ENCODE measurements at places on chromosomes 2 and 18.
A peak's percentile ranks its signal among the peaks of the same experiment; 100 is the strongest.

GRCh38 chr2:178457390-178457886 is 6.3 kb downstream of the PJVK start:
- H3K4me3 ChIP-seq: no peak overlapping the region
- H3K4me1 ChIP-seq: no peaks in the 10 kb centered on the region
- H3K27ac ChIP-seq: no peak overlapping the region
- no peak for DNase-seq

GRCh38 chr2:240129731-240130392 is 6.2 kb downstream of the COPS9 start:
- no peaks in the 10 kb centered on the region for H3K4me1 ChIP-seq
- DNase-seq: peak; percentile 31
- no peak overlapping the region for H3K4me3 ChIP-seq
- peaks cover 68% of the 10 kb centered on the region for H3K36me3 ChIP-seq
- H3K27me3 ChIP-seq: no peaks in the 10 kb centered on the region

DNA sequence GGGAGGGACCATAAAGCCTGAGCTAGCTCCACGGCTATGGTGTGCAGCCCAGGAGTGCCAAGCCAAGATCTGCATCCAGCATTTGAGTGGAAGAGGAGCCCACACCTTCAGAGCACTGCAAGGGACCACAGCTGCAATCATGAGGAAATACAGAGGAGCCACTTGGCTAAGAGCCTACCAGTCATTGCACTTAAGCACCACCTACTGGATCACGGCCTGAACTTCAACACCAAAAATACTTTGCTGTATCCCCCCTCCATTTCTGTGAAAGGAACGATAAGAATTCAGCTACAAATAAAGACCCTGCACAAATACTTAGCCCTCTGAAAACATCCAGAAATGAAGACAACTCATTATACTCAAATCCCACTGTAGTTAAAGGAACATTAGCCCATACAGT is 545.3 kb downstream of the TSN start:
- no peaks in the 10 kb centered on the region for H3K36me3 ChIP-seq
- H3K4me1 ChIP-seq: peaks cover 3% of the 10 kb centered on the region
- H3K27me3 ChIP-seq: no peaks in the 10 kb centered on the region
- DNase-seq: no peak
- no peak overlapping the region for H3K27ac ChIP-seq

- peaks cover 4% of the 10 kb centered on the region for H3K4me1 ChIP-seq
- no peak for DNase-seq
- no peaks in the 10 kb centered on the region for H3K36me3 ChIP-seq
- no peak overlapping the region for H3K27ac ChIP-seq
- no peak overlapping the region for H3K4me3 ChIP-seq
- no peaks in the 10 kb centered on the region for H3K27me3 ChIP-seq
Observed at GRCh38 chr2:83022631-83023210, 1436.4 kb downstream of the SUCLG1 start.

GRCh38 chr2:43472527-43473194 is 123.2 kb downstream of the THADA start:
- no peak for DNase-seq
- H3K36me3 ChIP-seq: no peaks in the 10 kb centered on the region

- DNase-seq: peak; percentile 34
- H3K4me3 ChIP-seq: no peak overlapping the region
- H3K27me3 ChIP-seq: no peaks in the 10 kb centered on the region
- no peaks in the 10 kb centered on the region for H3K36me3 ChIP-seq
- H3K4me1 ChIP-seq: no peaks in the 10 kb centered on the region
Observed at GRCh38 chr2:238926761-238927611, 79.1 kb downstream of the TWIST2 start.

- no peaks in the 10 kb centered on the region for H3K27me3 ChIP-seq
- H3K27ac ChIP-seq: no peak overlapping the region
- no peaks in the 10 kb centered on the region for H3K4me1 ChIP-seq
- DNase-seq: no peak
- H3K4me3 ChIP-seq: no peak overlapping the region
Observed at GRCh38 chr2:10650761-10651160, 39.0 kb downstream of the NOL10 start.

DNA sequence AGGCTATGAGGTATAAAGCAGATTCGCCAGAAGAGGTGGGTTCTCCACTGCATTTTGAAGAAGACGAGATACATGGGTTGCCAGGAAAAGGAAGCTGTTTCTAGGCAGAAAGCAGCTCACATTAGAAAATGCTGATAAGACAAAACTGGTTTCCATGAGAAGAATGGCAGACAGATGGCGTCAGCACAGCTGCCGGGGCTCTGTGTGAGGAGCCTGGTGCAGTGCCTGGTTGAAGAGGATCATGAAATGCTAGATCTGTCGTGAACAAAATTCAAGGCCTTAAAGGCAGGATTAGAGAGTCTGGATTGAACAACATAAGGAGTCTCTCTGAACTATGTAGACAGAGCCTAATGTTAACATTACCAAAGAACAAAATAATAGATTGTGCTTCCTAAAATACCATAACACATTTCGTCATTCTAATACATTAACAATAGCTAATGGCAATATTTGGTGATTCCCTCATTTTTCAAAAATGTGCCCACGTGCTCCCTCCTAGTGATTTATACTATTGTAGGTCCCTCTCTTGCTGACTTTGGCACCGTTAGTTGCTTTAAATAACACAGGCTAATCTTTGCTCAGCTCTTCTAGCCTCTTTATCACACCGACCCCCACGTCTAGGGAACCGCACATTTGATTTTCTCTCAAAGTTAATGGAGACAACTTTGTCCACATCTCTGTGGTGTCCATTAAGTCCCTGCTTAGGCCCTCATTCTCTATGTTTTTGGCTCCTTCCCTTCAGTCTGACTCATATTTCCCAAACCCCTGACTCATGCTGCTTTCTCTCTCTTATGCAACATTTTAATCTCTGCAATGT is 38.2 kb downstream of the EFEMP1 start:
- H3K36me3 ChIP-seq: no peaks in the 10 kb centered on the region
- no peak overlapping the region for H3K4me3 ChIP-seq
- no peaks in the 10 kb centered on the region for H3K4me1 ChIP-seq

GRCh38 chr18:64131314-64131713 is 17.6 kb downstream of the LINC00305 start:
- H3K36me3 ChIP-seq: no peaks in the 10 kb centered on the region
- peaks cover 5% of the 10 kb centered on the region for H3K4me1 ChIP-seq
- H3K27ac ChIP-seq: no peak overlapping the region
- no peaks in the 10 kb centered on the region for H3K27me3 ChIP-seq
- H3K4me3 ChIP-seq: no peak overlapping the region

- no peaks in the 10 kb centered on the region for H3K27me3 ChIP-seq
- no peak overlapping the region for H3K4me3 ChIP-seq
- no peak for DNase-seq
- no peak overlapping the region for H3K27ac ChIP-seq
Observed at GRCh38 chr2:171235262-171235881, 74.7 kb upstream of the TLK1 start.

DNA sequence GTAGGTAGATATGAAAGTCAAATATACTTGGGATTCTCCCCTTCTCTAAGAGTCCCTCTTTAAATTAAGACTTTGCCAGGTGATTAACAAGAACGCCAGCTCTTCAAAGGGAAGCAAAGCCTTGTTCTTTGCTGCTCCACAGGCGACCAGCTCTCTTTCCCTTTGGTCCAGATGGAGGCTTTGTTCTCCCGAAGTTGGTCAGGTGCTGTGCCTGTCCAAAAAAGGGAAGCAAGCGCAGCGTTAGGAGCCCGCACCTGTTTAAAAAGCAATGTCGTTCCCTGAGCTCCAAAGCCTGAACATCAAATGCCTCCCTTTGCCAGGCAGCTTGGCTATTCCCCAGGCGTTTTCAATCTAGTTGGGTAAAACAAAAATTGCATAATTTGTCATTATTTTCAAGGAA is 1913.1 kb upstream of the PIK3C3 start:
- H3K4me3 ChIP-seq: no peak overlapping the region
- no peaks in the 10 kb centered on the region for H3K4me1 ChIP-seq
- peaks cover 60% of the 10 kb centered on the region for H3K27me3 ChIP-seq
- H3K36me3 ChIP-seq: no peaks in the 10 kb centered on the region
- peak; percentile 78 for DNase-seq

DNA sequence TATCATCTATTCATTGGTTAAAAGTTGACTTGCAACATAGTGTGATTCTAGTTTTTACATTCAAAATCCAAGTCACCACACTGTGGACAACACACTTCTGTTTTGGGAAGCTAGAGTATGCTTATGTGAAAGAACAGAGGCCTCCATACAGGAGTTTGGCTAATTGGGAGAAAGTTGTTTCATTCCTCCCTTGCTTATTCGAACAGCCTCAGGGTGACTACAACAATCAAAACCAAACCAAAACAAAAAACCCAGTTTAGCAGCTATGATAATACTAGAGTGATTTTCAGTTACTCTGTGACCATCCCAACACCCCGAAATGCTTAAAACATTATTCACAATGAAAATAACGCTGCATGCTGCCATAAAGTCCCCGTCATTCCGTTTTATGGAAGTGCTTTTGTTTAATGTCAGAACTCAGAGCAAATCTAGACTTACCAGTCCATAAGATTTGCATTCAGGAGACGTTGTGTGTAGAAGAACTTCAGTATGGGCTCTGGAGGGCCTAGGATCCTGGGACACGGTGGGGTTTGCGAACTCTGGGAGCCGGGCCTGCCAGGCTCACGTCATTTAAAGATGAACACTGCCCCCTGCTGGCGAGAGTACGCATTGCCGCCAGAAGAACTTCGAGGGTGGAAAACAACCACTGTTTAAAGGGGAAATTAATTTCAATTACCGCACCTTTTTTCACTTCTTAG is 111.4 kb downstream of the FTCDNL1 start:
- no peak overlapping the region for H3K27ac ChIP-seq
- peak; percentile 95 for DNase-seq
- H3K27me3 ChIP-seq: no peaks in the 10 kb centered on the region
